DMS 273 treated with DMSO at 0.1 percent for 48 hours (cell line): ENCODE measurements at places on chromosomes 6 and 20.

DNA sequence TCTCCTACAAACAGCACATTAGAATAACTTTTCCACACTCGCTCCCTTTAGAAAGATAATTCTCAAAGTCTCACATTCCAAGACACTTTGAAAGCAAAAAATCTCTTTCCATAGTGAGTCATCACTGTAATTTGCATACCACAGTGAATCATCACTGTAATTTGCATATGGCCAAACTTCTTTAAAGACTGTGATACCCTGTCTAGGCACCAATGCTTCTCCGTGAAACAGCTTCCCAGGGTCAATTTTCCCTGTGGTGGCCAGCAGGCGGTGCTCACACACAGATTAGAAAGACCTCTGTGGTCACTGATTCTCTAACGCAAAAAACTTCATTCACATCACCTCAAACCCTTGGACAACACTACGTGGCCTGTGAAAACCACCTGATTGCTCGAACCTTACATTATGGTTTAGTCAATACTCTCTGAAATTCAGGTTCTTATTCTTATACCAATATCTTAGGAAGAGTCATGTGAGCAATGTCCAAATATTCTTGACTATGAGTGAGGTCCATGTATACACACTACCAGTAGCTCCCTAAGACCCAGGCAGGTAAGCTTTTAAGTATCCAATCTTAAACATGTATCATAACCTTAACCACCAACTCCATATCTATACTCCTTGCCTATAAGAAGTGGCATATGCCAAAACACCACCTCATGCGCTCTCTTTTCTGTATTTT lies 78.5 kb upstream of the PHACTR1 start:
- no peak for DNase-seq

DNA sequence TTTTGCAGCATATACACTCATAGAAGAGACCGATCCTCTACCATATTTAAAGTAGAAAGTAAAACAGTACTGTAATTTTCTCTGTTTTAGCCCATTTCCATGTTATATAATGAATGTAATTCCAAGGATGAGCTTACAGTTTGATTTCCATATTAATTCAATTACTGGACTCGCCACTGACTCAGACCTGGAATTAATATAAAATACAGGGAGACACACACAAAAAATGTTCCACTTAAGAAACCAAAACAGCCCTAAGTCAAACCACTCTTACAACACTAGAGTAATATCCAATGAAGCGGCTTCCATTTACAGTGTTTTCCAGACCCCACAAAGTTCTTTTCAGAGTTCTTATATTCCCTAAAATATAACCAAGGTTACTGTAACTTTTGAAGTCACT lies 110.6 kb downstream of the BACH2 start:
- DNase-seq = no peak

DNA sequence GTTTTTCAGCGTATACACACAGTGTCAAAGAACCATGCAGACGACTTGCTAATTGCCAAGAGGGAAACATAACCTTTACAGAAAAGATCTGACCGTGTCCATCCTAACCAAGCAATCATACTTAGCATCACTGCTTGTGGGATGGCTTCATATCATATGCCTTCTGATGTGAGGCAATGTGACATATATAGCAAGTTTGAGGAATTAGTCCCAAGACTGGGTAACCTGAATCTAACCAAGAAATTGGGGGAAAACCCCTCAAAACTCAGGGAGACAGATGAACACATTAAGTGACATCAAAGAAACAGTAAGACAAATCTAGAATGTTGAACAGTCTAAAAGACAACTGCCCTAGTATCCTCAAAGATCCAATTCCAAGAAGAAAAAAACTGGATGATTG lies 18.4 kb downstream of the GNL1 start:
- DNase-seq = no peak

DNA sequence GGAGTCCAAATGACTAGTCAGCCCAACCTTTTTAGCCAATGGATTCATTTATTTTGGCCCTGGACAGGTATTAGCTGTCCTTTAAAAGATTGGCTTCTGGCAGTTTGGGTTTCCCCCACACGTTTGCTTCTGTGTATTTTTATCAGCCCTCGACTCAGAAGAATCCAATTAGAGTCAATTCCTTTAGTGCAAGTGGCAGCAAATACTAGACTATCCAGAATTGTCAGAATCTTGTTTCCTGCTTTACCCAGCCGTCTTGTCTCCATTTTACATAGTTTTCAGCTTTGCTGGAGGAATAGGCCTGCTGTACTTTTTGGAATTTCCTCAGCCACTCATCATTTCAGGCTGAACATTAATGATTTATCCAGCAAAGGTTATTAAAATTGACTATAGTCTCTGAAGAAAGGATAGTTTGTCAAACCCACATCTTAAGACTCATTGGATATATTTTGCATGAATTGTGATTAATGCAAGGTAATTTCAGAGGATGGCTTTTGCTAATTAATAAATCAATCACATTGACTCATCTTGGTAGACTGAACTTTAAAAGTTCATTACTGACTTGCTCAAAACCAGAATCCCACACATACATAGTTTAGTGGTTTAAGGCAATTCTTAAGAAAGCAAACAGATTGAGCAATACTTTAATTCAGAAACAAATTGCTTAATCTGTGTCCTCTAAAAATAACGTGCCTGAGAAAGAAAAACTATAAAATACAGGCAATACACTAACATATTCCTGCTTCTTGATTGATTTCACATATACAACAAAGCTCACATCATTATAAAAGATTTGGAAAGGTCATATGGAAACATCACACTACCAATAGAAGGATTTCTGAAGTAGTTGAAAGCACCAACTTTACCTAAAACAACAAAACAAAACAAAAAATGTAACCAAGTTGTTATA lies 62.9 kb upstream of the ZNF217 start:
- no peak for DNase-seq

DNA sequence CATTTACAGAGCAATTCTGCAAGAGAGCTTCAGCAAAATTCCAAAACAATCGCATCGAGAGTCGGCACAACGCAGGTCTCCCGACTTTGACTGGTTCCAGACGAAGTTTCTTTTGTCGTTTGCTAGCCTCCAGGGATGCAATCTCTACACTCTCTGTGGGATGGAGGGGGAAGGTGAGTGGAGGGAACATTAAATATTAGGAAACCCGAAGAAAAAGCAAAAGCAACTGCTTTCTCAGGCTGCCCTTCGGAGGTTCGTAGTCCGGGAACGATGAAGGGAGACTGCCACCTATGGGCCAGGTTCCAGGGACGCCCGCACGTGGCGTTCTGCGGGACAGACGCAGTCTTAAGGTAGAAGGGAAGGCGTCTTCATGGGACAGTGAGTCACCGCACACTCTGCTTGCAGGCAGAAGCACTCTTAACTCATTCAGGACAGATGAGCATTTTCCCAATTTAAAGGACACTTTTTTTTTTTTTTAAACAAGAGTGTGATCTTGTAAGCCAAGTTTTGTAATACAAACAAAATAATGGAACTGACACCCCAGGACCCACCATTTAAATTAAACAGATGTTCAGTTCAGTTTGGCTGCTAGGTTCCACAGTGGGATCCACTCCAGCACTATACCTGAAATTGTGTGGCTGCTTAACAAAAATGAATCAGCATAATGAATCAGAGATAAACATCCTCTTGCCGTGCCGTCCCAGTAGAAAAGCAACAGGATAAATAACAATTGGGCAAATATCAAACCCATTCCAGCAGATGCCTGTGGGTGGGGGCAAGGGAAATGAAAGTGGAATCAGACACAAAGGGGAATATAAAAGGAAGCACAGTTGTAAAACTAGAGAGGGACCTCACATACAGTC lies 65.8 kb upstream of the ARMC2 start:
- DNase-seq = peak; percentile 28

DNA sequence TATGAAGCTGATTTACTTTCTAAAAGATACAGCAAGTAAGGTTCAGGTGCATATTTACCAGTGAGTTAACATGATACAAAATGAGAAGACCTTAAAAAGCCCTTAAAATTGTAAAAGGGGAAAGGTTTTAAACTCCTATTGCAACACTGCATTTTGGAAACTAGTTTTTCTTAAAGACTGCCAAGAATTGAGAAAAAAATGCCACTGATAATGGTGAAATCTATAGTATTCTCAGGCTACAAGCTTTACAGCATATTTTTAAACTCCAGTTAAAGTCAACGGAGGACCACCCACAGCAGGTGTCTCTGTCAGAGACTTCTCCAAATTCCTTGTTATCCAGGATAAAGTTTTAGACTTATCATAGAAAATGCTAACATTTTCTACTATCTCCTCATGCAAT lies 53.6 kb downstream of the ELOVL5 start:
- no peak for DNase-seq

DNA sequence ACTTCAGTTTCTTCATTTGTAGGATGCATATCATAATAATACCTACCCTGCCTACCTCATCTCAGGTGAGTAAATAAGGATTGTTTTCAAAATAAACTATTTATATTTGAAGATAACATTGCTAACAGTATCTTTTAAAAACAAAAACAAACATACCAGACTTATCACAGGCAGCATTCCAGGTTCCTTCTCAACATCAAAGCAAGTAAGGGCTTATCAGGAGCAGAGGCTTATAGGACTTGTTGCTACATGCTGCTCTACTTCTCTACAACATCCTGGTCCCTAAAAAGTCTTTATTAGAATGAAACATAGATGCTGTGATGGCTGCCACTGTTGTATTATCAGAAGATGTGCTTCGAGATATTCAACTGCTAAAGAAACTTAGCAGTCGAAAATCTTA lies 149.2 kb upstream of the PRDM1 start:
- DNase-seq = no peak

DNA sequence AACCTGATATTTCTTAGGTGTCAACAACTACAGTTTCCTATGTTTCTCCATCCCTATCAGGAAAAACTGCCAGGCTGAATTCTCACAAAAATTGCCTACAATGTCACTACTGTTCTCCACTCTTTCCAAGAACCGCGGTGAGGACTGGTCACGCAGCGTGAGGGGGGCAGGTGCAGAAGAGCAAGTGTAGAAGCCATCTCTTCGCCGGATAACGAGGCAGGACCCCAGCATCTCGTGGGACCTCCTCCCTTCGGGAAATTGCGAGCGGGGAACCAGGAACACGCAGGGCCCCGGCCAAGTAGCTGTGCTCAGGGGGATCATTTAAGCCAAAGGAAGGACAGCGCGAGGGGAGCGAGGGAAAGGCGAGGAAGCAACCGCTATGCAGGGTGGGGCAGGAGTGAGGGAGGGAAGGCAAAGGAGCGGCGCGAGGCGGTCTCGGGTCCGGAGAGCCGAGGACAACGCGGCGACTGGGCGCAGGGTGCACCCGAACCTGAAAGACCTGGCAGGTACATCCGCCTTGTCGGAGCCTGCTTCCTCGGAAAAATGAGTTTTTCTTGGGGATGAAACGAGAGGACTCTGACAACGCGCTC lies 559 bp downstream of the APMAP start:
- DNase-seq = no peak

- DNase-seq = no peak
Observed at GRCh38 chr6:166296035-166296883, 11.9 kb downstream of the PRR18 start.

DNA sequence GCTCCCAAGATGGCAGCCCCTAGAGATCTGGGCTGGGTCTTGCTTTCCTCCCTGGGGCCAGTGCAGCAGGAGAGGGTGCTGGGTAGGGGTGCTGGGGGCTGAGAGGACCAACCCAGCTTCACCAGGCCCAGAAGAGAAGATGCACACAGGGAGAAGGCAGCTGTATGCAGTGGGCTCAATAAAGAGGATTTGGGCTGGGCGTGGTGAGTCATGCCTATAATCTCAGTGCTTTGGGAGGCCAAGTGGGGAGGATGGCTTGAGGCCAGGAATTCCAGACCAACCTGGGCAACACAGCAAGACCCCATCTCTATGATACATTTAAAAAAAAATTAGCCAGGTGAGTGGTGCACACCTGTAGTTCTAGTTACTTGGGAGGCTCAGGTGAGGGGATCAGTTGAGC lies 25.7 kb upstream of the EMILIN3 start:
- no peak for DNase-seq

GRCh38 chr6:55282115-55282514 lies 45.2 kb upstream of the GFRAL start:
- no peak for DNase-seq

- no peak for DNase-seq
Observed at GRCh38 chr6:27187231-27188060, 60.1 kb upstream of the PRSS16 start.

DNA sequence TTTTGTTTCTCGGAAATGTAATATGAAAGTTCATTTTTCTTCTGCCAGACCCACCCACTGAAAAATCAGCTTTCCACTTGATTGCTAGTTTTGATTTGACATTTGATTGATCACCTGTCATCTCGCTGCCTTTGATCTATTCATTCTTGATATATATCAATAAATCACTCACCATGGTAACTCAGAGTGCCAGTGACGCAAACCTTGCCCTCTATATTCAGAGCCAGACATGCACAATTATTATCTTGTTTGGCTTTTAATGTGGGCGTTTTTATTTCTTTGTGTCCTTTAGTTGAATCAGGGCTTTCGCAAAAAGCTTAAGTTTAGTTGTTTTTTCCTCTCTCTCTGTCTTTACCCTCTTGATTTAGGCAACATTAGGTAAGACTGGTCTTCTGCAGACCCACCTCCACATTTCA lies 2.0 kb downstream of the TSHZ2 start:
- no peak for DNase-seq

GRCh38 chr20:10094566-10095173 lies 59.9 kb downstream of the ANKEF1 start:
- DNase-seq = no peak

DNA sequence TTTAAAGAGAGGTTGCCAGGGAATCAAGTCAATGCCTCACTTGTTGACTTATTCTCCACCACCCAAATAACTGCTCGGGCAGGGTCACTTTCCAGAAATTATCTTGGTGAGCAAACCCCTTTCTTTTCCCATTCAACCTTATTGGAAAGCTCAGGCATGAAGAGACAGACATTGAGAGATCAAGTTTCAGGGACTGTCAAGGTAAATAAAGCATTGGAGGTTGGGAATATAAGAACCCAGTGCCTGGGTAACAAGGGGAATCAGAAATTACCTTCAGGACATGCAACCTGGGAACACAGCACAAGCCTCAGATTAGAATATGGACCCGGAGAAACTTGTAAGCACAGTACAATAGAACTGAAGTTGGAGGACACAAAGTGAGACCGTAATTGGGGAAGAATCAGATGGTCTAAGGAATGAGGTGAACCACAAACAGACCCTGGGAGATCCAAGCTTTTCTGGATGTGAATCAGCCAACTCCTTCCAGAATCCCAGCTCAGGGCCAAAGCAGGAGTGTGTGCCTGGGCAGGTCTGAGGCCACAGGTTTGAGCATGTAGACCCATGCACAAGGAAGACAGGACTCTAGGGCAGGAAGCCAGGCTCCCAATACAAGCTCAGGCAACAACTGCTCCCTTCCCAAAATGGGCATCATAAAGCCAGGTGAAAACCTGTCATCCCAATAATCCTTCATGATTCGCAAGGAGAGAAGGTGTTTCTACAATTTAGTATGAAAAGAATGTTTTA lies 512.8 kb downstream of the MAFB start:
- no peak for DNase-seq

- no peak for DNase-seq
Observed at GRCh38 chr6:139970591-139970991, 596.1 kb upstream of the CITED2 start.
